ENCODE measurements at places on chromosomes 2 and 18. TPM values are rescaled to one million over a fixed set of nuclear protein-coding genes. Genes with fewer than 3 reads are reported as not detected.

Gene GPR55
- total RNA-seq = not detected

Gene MDH1B
- total RNA-seq = 1.3 TPM

Gene SMYD1
- not detected for total RNA-seq

Gene ADAM23
- 6.9 TPM for total RNA-seq

Gene IL36A
- total RNA-seq = not detected

Gene TBR1
- total RNA-seq = 0.13 TPM

DNA sequence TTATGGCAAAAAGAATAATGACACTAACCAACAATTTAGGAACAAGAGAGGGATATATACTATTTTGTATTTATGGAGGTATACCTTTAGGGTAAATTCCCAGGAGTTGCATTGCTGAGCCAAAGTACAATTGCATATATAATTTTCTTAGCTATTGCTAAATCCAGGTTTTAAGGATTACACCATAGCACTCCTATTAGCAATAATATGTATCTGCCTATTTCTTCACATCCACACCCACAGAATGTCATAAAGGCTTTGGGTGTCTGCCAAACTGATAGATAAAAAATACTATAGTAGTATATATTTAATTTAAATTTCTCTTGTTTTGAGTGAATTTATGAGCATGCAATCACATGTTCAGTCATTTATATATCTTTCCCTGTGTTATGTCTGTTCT is 11.5 kb upstream of the SERPINB13 start:
- DNase-seq = no peak

GRCh38 chr18:23824669-23825068 is 135.4 kb downstream of the LAMA3 start:
- no peak for DNase-seq

GRCh38 chr18:57819671-57820460 is 16.8 kb upstream of the ATP8B1 start:
- DNase-seq = no peak

GRCh38 chr2:54465143-54465542 is 9.0 kb downstream of the SPTBN1 start:
- no peak for DNase-seq

DNA sequence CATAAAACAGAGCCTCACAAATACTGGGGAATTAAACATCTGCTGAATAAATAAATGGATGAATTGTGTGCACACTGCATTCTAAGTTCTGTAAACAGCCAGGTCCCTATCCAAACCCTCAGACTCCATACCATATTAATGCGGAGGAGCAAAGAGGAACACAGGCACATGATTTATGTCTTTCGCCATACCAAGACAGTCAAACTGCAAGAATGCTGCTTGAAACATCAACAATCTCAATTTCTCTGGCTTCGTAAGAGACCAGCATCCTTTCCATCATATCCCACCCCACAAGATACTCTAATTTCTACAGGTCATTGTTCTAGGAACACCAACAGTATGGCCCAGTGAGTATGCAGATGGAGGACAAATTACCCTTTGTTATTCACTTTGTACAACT is 15.0 kb downstream of the KANSL3 start:
- no peak for DNase-seq

GRCh38 chr2:189327879-189328847 is 113.1 kb upstream of the WDR75 start:
- DNase-seq = no peak

DNA sequence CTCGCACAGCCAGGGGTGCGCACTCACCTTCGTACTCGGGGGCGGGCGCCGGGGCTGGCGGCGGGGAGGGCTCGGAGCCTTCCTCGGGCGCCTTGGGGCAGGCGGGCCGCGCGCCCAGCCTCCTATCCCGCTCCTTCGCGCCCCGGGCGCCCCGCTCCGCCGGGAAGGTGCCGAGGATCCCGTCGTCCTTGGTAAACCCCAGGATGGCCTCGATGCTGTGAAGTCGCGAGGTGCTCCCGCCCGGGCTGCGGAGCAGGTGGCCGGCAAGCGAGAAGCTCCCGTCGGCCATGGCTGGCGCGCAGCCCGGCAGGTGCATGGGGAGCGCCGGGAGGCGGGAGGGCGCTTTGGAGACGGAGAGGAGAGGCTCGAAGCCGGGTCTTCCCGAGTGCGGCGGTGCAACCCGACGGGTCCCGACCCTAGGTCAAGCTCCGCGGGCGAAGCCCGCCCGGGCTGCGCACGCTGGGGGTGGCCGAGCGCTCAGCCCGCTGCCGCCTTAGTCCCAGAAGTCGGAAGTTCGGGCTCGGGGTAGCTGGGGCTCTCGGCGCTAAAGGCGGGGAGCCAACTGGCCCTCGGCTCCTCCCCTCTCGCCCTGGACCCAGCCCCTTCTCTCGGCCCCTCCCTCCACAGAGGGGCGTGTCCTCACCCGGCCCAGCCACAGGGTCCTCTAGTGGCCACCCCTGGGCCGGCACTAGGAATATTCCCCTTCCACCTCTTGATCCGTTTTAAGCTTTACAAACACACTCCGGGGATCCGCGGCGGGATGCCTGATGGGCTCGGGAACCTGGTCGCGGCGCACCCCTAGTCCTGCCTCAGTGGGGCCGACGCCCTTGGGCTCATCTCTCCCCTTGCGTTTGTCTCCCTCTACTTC is at the start of gene RAX:
Gene RAX (minus strand): TSS at position 564 of the 868 bp plus-strand sequence. CDS start 248 bp downstream, at position 316.
- DNase-seq = no peak

DNA sequence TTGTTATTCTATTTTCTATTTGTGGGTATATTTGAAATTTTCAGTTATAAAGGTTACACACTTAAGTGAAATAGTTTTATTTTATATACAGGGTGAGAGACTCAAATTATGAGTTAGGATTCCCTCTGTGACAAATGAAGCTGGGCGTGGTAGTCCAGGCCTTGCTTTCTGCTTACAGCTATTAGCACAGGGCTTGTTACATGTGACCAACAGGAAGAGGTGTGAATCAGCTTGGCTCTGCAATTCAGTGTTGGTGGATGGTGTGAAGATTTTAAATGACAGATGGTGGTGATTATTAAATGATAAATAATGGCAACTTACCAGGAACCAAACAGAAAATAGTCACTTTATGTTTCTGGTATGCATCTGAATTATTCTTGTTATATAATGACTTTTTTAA is 64.4 kb upstream of the NOSTRIN start:
- no peak for DNase-seq

- no peak for DNase-seq
These were observed 153.6 kb downstream of the MTCL1 start for GRCh38 chr18:8858888-8859511.

- DNase-seq = no peak
These were observed 76.0 kb upstream of the SESTD1 start for GRCh38 chr2:179340678-179341077.

DNA sequence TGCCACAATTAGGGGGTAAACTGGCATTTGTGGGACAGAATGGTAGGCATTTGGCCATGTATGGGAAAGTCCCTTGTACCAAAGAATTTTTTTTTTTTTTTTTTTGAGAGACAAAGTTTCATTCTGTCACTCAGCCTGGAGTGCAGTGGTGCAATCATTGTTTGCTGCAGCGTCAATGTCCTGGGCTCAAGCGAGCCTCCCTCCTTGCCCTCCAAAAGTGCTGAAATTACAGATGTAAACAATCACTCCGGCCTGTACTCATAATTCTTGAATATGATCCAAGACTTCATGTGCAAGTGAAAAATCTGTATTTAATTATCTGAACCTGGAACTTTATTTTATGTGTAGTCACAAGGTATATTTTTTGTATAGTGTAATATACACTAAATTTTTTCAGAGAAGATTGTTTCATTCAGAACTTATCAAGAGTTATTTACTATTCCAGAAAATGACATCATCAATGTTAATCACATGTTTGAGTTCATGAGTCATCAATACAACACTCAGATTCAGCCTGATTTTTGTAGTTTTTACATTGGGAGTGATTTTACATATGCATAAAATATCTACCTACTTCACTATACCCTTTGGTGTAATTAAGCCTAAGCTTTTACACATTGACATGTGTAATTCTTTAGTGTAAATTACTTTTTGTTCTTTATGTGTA is 138.7 kb upstream of the L3MBTL4 start:
- no peak for DNase-seq

DNA sequence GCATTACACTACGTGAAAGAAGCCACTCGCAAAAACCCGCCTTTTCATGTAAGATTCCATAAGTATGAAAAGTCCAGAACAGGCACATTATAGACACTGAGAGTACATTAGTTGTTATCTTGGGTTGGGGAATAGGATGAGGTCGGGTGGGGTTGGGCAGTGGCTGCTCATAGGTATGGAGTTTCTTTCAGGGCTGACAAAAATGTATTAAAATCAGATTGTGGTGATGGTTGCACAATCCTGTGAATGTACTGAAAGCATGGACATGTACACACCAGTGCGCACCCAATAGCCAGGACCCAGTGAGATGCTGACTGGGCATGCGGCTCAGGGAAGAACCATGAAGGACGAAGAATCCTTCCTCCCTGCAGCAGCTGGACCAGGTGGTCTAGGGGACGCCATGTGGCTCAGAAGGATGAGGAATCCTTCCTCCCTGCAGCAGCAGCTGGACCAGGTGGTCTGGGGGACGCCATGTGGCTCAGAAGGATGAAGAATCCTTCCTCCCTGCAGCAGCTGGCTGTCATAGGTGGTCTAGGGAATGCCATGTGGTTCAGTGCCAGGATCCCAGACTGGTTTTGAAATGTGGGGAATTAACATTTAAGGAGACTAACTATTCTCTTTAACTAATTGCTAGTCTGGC is 50.1 kb downstream of the MBP start:
- no peak for DNase-seq

DNA sequence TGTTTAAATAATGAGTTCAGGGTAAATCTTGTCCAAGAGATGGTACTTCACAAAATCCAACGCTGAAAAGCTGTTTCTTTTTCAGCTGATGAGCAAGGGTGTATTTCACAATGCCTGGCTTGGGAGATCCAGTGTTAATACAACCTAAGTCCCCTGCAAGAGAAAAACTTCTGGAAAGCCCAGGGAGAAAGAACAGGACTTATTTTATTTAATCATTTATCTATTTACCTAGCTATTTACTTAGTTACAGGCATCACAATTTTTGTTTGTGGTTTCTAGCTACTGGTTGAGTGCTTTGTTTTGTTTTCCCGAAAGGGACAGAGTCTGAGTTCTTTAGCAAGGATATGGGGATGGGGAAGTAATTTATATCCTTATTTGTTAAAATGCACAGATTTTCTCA is 598.2 kb upstream of the SYT4 start:
- no peak for DNase-seq

DNA sequence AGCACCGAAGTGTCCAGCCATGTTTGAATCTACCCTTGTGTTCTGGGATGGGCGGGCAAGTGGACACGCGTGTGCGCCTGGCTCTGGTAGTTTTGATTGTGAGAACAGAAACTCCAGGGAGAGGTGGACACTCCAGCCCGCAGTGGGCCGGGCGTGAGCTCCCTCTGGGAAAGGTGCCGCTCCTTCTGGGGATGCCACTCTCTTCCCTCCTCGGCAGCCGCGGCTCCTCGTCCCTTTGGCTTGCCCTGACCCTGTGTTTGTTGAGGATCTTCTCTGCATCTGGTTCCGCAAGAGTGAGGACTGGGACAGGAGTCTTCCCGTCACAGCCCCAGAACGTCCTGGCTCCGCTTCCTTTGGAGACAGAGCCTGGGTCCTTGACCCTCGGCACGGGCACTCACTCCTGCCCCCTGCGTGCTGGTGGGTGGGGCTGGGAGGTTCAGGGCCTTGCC is 1.3 kb downstream of the CTDP1 start:
- DNase-seq = no peak

- DNase-seq = no peak
These were observed 537 bp upstream of the ZC3H15 start for GRCh38 chr2:186485576-186485870.

DNA sequence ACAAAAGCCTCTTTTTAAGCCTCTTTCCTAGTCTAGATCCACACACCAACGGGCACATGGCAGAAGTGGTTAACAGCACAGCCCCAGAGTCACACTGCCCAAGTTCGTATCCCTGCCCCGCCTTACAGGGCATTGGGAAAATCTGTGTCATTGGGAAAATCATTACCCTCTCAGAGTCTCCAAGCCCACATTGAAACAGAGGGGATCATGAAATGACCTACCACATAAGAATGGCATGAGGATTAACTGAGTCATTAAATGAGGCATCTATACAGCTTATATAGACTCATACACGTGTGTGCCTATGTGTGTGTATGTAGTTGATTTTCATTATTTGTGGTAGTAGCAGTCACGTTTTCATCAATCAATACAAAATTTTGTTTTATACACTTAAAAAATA is 469.0 kb upstream of the POU3F3 start:
- DNase-seq = no peak

DNA sequence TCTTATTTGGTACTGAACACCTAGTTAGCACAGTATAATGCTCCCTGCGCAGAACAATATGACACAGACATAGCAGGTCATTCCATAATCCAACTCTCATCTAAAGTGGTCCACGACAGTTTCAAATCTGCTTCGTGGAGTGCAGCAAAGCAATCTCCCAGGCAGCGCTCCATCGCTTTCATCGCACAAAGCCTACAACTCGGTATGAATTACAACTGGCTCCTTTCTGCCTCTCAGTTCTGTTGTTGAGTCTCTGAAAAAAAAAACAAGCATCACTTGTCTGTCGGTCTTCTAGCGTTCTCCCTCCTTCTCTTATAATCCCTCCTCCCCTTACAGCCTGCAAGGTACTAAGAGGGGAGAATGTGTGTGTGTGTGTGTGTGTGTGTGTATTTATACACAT is 123.5 kb downstream of the FIGN start:
- no peak for DNase-seq

DNA sequence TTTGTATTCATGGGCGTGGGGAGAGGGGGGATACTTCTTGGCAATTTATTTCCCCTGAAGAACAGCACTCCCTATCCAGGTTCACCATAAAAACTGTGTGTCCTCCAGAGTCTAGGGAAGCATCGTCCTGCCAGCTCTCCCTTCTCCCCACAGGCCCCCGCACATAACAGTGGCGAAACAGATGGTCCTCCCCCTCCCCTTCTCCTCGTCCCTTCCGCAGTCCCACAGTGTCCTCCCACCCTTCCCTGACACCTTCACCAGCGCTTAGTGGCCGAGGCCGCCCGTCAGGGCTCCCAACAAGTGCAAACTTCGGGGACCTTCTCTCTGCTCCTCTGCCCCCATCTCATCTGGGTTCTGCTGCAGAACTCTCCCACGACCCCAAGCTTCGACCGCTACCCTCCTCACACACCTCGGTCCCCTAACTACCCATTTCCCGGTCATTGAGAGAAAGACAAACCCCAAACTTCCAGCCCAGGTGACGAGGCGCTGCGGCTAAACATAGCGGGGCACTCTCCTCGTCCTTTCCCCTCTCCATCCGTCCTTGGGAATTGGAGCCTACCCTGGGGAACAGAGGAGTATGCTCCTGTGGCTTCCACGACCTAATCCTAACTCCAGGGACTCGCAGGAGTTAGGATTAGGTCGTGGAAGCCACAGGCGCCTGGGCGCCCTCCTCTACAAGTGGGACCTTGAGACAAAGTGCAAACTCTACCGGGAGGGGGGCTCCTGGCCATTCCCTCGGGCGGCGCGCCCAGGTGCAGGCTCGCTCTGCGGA is 971 bp downstream of the ZNF385B start:
- no peak for DNase-seq

All from mesothelial cell of epicardium (in vitro differentiated cells).